ENCODE measurements at places on chromosomes 7 and 10.

GRCh38 chr10:17418249-17418648 lies 36.1 kb downstream of the ST8SIA6 start:
- H3K4me3 ChIP-seq = no peak overlapping the region
- H3K4me1 ChIP-seq = peaks cover 2% of the 10 kb centered on the region
- no peak overlapping the region for H3K27ac ChIP-seq

DNA sequence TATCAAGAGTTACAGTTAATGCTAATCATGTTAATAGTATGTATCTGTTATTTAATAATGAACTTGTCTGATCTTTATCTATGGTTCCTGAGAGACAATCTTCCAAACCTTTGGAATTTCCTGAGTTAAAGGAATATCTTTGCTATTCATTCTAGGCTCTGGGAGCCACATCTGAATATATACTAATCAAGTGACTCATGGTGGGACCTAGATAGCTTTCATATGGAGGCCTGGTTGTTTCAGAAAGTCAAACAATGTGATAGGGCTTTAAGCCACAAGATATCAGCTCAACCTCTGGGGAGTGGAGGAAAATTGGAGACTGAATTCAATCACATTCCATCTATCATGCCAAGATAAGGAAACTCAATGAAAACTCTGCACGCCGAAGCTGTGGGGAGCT lies 746.4 kb downstream of the TNS3 start:
- no peak overlapping the region for H3K27ac ChIP-seq
- H3K36me3 ChIP-seq = no peaks in the 10 kb centered on the region
- no peak overlapping the region for H3K4me3 ChIP-seq
- DNase-seq = no peak

- no peaks in the 10 kb centered on the region for H3K27me3 ChIP-seq
- no peak overlapping the region for H3K4me3 ChIP-seq
- H3K27ac ChIP-seq = no peak overlapping the region
- no peak for DNase-seq
- no peaks in the 10 kb centered on the region for H3K36me3 ChIP-seq
- H3K4me1 ChIP-seq = no peaks in the 10 kb centered on the region
These were observed 232.0 kb downstream of the PAXIP1 start for GRCh38 chr7:154770962-154771361.

- H3K4me3 ChIP-seq = no peak overlapping the region
- no peaks in the 10 kb centered on the region for H3K36me3 ChIP-seq
- H3K4me1 ChIP-seq = peaks cover 35% of the 10 kb centered on the region
- no peaks in the 10 kb centered on the region for H3K27me3 ChIP-seq
- H3K27ac ChIP-seq = no peak overlapping the region
These were observed 242.6 kb downstream of the MAD1L1 start for GRCh38 chr7:1990001-1990670.

DNA sequence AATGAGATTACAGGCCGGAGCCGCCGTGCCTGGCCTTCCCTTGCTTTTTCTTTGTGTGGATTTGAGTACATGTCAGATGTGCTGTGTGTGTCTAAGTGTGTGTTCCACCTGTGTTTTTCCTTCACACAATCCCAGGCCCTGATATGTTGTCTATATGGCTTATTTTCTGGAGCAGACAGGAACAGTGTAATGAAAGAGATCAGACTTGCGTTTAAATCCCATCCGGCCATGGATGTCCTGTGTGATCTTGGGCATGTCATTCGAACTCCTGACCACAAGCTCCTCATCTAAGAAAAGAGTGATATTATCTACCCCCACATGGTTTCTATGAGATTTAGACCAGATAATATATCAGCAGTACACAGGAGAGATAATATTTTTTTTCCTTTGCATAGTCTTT lies 37.2 kb downstream of the APBB1IP start:
- peak overlapping the region; percentile 15 for H3K4me3 ChIP-seq
- H3K4me1 ChIP-seq = peaks cover 82% of the 10 kb centered on the region
- peak overlapping the region; percentile 90 for H3K27ac ChIP-seq
- no peak for DNase-seq
- H3K36me3 ChIP-seq = peaks cover 11% of the 10 kb centered on the region

- no peak for DNase-seq
- no peaks in the 10 kb centered on the region for H3K27me3 ChIP-seq
- H3K36me3 ChIP-seq = peaks cover 61% of the 10 kb centered on the region
- peaks cover 10% of the 10 kb centered on the region for H3K4me1 ChIP-seq
- H3K27ac ChIP-seq = no peak overlapping the region
- H3K4me3 ChIP-seq = no peak overlapping the region
These were observed 155.5 kb downstream of the RNF216 start for GRCh38 chr7:5625938-5626337.

GRCh38 chr7:157284229-157285014 lies 52.4 kb upstream of the DNAJB6 start:
- DNase-seq = no peak
- H3K4me1 ChIP-seq = peaks cover 9% of the 10 kb centered on the region
- no peaks in the 10 kb centered on the region for H3K36me3 ChIP-seq

DNA sequence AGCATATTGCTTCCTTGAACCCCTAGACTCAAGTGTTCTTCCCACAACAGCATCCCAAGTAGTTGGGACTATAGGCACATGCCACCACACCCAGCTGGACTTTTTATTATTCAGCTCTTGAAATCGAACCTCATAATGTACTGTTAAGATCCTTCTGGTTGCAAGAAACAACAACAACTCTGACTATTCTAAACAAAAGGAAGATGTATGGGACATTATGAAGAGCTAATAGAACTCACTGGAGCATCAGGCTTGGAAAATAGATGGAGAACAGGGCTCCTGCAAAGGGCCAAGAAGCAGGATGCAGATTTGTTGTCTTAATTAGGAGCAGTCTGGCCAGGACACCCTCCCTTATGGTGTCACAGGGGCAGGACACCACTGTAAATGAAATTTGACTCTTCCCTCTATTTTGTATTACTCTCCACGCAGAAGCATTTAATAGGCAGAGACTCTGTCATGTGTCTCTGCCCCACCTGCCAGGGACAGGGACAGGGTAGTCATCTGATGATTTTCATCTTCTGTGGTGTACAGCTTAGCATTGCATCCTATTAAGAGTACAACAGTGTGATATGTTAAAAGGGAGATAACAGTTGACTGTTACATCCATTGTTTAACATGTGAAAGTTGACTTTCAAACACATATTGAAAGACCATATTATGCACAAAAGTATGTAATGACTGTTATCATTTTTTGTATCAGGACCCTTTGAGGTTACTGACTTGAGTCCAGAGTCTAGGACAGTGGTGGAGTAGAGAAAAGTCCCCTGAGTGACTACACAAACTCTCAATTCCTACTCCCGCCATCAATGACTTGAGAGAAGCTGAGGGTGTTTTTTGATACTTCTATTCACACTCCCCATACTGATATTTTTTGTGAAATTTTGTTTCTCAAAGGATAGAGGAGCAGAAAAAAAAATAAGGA lies 157.3 kb downstream of the LRRC4 start:
- no peak overlapping the region for H3K4me3 ChIP-seq
- H3K36me3 ChIP-seq = no peaks in the 10 kb centered on the region
- no peak overlapping the region for H3K27ac ChIP-seq
- no peaks in the 10 kb centered on the region for H3K27me3 ChIP-seq

- no peak overlapping the region for H3K27ac ChIP-seq
- no peaks in the 10 kb centered on the region for H3K4me1 ChIP-seq
- H3K36me3 ChIP-seq = peaks cover 6% of the 10 kb centered on the region
- no peak overlapping the region for H3K4me3 ChIP-seq
These were observed 44.7 kb downstream of the IMMP2L start for GRCh38 chr7:111517549-111517951.

- peaks cover 87% of the 10 kb centered on the region for H3K4me1 ChIP-seq
- no peaks in the 10 kb centered on the region for H3K36me3 ChIP-seq
- peak overlapping the region; percentile 79 for H3K27ac ChIP-seq
- peak; percentile 79 for DNase-seq
These were observed 37.7 kb upstream of the IKZF1 start for GRCh38 chr7:50266635-50267386.

Data from CD4-positive, alpha-beta T cell (primary cell).